ENCODE measurements at places on chromosomes 3 and 15.

DNA sequence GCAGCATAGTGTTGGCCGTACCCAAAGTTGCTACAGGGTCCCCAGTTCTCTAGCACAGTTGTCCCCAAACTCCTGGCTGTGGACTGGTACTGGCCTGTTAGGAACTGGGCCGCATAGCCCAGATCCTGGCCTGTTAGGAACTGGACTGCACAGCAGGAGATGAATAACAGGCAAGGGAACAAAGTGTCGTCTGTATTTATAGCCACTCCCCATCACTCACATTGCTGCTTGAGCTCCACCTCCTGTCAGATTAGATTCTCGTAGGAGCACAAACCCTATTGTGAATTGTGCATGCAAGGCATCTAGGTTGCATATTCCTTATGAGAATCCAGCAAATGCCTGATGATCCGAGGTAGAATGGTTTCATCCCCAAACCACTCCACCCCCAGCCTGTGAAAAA is 604.0 kb upstream of the LMCD1 start:
- no peak for DNase-seq

DNA sequence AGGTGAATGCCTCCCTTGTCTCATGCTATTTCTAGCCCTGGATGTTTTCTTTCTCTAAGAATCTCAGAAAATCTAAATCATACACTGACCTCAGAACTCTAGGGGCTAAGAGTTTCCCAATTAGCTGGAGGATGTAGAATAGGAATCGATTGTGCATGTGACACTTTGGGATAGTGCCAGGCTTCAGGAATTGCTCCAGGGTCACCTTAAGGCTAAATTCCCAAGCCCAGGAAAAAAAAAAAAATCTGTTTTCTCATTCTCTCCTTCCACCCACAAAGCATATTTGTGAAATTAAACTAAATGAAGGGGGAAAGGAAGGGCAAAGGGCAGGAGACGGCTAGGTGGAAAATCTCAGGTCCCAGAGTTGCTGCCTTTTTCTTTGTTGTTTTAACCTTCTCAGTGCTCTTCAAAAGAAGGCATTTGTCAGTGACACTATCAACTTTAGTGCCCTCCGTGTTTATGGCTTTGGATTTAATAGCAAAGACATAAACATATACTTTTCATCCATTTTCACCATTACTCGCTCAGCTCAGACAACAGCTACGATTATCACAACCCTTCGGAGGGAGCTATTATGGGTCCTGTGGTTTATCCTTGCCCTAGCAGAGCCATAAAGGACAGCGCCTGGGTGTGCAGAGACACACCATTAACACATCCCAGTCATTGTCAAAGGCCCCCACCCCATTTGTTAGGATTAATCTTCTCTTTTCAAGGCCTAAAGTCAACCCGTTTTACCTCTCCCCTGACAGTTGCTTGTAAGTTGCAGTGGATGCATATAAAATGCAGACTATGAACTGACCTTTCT is 271.7 kb downstream of the PDZRN3 start:
- DNase-seq = no peak

DNA sequence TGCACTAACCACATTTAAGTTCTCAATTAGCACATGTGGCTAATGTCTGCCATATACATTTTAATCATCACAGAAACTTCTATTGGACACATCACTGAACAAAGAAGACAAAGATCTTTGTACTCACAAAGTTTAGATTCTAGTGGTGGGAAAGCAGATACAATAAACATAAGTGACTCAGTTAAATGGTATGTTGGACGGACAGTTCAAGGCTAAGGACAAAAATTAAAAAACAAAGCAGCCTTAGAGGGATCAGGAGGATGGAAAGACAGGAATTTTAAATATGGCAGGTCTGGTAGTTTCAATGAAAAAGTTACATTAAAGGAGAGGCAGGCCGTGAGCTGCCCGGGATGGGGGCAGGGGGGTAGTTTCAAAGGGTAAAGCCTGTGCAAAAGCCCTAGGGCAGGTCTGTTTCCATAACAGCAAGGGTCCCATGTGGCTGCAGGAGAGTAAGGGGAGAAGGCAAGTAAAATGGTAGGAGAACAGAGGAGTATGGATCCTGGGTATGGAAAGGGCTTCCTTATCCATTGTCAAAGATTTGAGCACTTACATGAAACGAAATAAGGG is 220.7 kb downstream of the FHIT start:
- DNase-seq = no peak

DNA sequence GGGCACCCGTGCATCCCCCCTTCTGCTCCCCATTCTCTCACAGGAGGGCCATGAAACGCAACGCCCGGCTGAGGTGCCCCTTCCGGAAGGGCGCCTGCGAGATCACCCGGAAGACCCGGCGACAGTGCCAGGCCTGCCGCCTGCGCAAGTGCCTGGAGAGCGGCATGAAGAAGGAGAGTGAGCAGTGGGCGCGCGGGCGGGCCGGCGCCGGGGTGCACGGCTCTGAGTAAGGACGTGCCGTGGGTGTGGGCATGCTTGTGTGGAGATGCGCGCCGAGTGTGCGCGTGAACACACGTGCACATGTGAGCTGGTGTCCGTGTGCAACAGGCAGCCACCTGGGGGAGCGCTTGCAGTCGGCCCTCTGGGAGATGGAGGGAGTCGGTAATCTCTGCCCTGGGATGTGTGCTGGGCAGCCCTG is 28.1 kb downstream of the NR1I2 start:
- peak; percentile 25 for DNase-seq

DNA sequence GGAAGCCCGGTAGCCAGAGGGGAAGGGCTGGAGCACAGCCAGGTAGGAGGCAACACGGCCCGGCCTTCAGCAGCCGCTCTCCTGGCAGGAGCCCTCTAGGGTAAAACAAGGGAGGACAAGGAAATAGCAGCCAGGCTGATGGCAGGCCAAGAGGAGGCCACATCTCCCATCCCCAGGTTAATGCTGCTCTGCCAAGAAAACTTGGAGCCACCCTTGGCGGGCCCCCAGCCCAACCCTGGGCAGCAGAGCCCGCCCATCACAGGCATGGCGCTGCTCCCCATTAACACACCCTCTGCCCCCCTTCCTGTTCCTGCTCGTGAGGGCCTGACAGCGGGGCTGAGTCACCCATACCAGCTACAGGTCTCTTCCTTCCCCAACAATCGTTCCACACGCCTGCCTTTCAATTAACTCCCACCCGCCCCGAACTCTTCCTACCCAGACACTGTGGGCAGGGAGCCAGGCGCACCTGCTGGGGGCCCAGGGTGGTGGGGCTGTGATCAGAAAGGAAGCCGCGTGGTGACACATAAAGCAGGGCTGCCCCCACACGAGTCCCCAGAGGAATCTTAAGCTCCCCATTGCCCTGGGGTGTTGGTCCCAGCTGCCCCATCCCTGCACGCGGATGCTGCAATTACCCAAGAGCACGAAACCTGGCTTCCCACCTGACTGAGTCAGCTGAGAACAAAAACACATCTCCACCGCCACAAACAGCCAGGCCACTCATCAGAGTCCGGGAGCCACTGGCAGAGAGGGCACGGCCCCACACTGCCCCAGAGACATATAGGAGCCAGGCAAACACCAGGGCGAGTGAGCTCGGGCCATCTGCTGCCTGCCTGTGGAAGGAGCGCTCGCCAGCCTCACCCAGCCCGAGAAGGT is at the start of gene C15orf62:
Gene C15orf62 (plus strand): TSS at position 707 of the 873 bp plus-strand sequence. CDS start 516 bp downstream, outside the sequence.
- peak; percentile 45 for DNase-seq

GRCh38 chr15:84702961-84703482 is 12.9 kb downstream of the SEC11A start:
- DNase-seq = no peak

DNA sequence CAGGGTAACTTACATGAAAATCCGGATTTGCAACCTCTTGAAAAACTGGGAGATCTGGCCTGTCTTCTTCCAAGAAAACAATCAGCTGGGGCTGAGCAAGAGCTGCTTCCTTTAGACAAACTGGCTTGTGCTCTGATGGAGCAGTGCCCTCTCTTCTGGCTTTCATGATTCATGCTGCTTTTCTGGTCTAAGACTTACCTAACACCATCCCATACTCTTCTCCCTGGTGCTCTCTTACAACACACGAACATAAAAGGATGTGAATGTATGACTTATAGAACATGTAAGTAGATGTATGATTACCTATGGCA is 9.9 kb downstream of the TJP1 start:
- DNase-seq = no peak

- DNase-seq = no peak
Observed at GRCh38 chr3:47299381-47300318, 16.9 kb downstream of the KLHL18 start.

- no peak for DNase-seq
Observed at GRCh38 chr3:167882057-167882667, 146.6 kb downstream of the SERPINI1 start.

GRCh38 chr15:31259562-31260252 is 66.9 kb upstream of the KLF13 start:
- DNase-seq = no peak

- no peak for DNase-seq
Observed at GRCh38 chr15:89004726-89005030, 83.6 kb upstream of the ABHD2 start.

DNA sequence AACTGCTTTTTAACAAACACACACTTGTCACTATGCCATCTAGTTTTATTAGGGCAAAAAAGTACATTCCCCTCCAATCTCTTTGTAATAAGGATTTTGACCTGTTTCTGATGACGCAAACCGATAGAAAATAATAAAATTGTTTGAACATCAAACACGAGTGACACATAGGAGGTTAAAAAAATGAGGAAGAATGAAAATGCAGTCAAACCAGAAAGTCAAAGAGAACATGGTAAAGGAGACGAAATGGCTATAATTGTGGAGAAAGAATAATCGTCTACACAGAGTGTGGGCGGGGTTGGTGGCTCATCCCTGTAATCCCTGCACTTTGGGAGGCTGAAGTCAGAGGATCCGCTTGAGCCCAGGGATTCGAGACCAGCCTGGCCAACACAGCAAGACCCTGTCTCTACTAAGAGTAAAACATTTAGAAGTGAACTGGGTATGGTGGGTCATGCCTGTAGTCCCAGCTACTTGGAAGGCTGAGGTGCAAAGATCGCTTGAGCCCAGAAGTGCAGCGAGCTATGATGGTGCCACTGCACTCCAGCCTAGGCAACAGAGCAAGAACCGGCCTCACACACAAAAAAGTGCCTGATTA is 83.2 kb downstream of the MEIS2 start:
- DNase-seq = no peak

- no peak for DNase-seq
Observed at GRCh38 chr15:48541341-48542278, 103.9 kb downstream of the FBN1 start.

- no peak for DNase-seq
Observed at GRCh38 chr3:153448151-153448829, 286.3 kb downstream of the RAP2B start.

GRCh38 chr3:128447561-128448013 is 19.1 kb downstream of the DNAJB8 start:
- DNase-seq = peak; percentile 17

- DNase-seq = no peak
Observed at GRCh38 chr15:38994310-38994709, 429.7 kb upstream of the RASGRP1 start.

DNA sequence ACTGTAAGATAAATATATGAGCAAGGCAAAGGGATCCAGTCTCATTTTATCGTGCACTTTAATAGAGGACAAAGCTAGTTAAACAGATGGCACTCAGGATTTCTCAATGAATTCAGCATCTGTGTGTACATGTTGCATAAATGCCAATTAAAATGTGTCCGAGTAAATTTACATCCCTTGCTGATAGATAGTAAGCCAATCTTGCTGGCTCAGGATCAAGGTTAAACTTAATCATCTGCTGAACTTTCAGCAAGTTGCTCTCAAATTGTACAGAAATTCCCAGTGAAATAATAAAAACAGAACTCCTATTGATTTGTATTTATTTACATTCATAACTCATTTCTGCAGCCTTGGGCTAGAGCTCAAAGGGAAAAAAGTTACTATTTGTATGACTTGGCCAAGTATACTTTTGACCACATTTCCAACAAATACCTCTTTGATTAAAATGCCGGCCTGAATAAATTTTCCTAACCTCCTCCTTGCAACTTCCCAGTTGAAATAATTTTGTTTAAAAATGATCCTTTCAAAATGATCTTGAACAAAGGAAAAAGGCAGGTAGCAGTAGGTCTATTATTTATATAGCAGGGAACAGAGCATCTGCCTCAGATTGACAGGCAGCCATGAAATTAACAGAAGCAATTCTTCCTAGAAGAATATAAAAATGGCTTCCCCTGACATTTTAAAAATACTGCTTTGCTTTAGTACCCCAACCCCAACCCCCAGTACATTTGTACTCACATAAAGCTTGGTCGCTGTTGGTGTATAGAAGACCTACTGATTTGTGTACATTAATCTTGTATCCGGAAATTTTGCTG is 1001.9 kb downstream of the ROBO1 start:
- no peak for DNase-seq

DNA sequence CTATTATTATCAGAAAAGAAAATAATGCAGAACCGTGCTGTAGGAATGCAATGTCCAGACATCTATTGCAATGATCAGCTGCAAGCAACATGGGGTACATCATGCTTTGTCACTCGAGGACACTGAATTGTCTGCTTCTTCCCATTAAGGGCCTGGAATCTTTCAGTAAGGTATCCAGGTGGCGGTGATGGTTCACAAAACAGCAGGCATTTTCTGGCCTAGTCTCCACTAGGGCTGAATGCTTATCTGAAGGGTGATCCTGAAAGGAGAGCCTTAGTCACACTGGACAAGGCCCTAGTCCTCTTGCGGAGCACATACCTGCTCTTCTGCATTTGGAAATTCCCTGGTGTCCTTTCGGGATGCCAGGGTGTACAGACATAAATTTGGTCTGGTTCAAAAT is 21.2 kb downstream of the ITPR1 start:
- DNase-seq = no peak

- DNase-seq = no peak
Observed at GRCh38 chr3:194324823-194325327, 26.3 kb downstream of the CPN2 start.

- no peak for DNase-seq
Observed at GRCh38 chr3:37321377-37321781, 147.0 kb upstream of the LRRFIP2 start.

- no peak for DNase-seq
Observed at GRCh38 chr3:129655291-129655700, 48.8 kb upstream of the PLXND1 start.

DNA sequence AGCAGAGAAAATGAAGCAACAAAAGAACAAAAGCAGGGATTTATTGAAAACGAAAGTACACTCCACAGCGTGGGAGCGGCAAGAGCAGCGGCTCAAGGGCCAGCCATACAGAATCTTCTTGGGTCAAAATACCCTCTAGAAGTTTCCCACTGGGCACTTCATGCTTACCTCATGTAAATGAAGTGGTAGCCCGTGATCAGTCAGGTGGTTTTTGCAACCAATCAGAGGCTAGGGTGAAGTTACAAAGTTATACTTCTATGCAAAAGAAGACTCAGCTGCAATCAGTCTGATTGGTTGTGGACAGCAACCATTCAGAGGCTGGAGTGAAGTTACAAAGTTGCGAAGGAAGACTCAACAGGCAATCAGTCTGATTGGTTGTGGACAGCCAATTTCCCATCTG is 37.8 kb upstream of the TRH start:
- DNase-seq = no peak

Data from stimulated activated CD4-positive, alpha-beta T cell treated with anti-CD3 and anti-CD28 coated beads, Interleukin-12 subunit alpha, Interleukin-12 subunit beta, amount 100 ng/mL, for 24 hours (primary cell).